Suppressor macrophage treated with lipopolysaccharide for 1 hour (primary cell): ENCODE measurements at places on chromosomes 1 and 21.
A peak's percentile ranks its signal among the peaks of the same experiment; 100 is the strongest.

GRCh38 chr1:226887006-226887405, 16.6 kb downstream of the PSEN2 start:
- DNase-seq = no peak

GRCh38 chr1:109718495-109718894, 6.4 kb downstream of the GSTM5 start:
- no peak for DNase-seq

DNA sequence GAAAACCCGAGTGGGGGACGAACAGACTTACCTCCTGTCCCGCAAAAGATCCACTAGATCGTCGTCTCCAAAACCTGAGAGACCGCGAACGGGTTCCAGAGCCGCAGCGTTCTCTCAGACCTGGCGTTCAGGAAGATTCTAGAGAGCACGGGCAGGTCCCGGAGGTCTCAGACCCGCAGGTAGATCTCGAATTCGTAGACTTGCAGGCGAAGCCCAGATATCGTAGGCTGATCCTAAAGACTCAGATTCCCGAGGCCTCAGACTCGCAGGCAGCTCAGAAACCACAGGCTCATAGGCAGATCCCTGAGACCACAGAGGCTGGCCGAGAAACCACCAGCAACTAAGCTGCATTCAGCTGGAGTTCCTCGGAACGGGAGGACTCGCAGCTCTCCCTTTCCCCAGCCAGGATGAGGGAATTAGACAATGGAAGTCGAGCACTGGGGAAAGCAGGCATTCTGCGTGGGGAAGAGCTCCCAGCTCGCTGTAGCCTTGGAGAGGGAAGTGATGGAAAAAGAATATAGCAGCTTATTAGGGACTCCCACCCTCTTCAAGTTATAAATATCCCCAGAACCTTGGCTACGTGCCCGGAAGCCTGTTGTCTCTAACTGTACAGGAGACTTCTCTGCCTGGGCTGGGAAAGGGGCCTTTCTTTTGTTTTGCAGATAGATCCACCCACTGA, at the start of gene ZNF436:
ZNF436 (minus strand) TSS at position 502 of the 679 bp plus-strand sequence. CDS start 1,831 bp downstream, outside the sequence.
- peak; percentile 38 for DNase-seq

- no peak for DNase-seq
These were observed 10.0 kb upstream of the CPLANE2 start for GRCh38 chr1:16246961-16247360.

DNA sequence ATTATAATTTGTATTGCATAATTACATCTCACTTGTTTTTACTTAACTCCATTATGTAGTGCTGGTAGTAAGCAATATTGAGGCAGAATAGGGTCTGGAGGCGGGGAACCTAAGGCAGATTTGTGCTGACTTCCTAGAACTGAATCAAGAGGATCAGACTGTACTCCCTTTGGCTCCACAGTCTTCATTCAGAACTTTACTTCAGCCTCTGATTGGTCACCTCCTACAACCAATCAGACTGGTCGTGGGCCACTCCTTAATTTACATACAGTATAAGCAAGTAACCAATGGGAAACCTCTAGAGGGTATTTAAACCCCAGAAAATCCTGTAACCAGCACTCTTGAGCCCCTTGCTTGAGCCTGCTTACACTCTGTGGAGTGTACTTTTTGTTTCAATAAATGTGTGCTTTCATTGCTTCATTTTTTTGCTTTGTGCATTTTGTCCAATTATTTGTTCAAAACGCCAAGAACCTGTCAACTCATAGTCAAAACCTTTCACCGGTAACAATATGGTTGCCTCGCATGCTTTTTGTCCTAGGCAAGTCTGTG, 31.6 kb downstream of the ZBTB8OS start:
- no peak for DNase-seq

DNA sequence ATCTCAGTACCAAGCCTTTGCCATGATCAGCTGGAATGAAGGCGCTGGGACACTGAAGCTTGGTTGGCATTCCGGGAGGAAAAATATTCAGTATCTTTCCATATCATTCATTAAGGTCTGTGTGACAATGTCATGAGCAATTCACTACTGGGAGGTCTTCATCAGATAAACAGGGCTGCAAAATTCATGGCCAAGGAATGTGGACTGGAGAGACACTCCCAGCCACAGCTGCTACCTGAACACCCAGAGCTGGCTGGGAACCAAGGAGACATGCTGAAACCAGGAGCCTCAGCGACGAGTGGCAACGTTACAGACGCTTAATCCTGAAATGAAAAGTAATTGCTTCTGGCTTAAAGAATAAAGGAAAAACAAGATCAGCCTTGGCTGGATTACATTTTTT, 30.6 kb upstream of the DDAH1 start:
- DNase-seq = no peak
